ENCODE measurements at places on chromosomes 1 and 21. TPM values are rescaled to one million over a fixed set of nuclear protein-coding genes. Genes with fewer than 3 reads are reported as not detected.
A peak's percentile ranks its signal among the peaks of the same experiment; 100 is the strongest.

DNA sequence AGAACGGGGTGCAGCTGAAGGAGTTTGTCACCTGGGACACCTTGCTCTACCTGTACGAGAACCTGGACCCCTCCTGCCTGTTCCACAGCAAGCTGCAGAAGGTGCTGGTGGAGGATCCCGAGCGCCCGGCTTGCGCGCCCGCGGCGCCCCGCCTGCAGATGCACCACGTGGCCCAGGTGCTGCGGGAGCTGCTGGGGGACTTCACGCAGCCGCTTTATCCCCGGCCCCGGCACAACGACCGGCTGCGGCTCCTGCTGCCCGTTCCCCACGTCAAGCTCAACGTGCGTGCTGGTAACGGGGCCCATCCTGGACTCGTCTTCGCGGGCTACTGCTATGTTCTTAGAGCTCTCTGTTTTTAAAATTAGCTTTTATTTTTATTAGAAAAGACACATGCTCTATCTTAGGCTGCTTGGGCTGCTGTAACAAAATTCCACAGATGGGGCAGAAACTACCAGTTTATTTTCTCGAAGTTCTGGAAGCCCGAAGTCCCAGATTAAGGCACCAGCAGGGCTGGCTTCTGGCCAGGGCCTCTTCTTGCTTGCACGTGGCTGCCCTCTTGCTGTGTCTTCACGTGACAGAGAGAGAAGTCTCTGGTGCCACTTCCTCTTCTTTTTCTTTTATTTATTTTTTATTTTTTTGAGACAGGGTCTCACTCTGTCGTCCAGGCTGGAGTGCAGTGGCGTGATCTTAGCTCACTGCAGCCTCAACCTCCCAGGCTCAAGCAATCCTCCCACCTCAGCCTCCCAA lies 38.1 kb downstream of the TRPM2 start:
- no peak for DNase-seq

DNA sequence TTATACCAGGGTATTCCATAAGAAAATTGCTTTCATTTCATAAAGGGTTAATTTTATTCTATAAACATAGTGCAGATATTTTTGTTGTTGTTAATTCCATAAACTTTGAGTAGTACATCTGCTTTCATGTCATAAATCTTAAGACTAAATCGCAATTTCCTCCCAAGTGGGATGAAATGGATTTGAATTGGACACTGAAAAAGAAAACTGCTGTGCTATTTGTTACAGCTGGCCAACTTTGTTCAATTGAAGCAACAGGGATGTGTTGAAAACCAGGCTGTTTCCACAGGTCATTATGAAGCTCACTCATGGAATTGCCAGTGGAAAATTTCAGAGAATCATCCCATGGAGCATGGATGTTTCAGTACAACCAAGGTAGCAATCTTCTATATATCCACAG lies 252.5 kb upstream of the RGS18 start:
- DNase-seq, result no peak

DNA sequence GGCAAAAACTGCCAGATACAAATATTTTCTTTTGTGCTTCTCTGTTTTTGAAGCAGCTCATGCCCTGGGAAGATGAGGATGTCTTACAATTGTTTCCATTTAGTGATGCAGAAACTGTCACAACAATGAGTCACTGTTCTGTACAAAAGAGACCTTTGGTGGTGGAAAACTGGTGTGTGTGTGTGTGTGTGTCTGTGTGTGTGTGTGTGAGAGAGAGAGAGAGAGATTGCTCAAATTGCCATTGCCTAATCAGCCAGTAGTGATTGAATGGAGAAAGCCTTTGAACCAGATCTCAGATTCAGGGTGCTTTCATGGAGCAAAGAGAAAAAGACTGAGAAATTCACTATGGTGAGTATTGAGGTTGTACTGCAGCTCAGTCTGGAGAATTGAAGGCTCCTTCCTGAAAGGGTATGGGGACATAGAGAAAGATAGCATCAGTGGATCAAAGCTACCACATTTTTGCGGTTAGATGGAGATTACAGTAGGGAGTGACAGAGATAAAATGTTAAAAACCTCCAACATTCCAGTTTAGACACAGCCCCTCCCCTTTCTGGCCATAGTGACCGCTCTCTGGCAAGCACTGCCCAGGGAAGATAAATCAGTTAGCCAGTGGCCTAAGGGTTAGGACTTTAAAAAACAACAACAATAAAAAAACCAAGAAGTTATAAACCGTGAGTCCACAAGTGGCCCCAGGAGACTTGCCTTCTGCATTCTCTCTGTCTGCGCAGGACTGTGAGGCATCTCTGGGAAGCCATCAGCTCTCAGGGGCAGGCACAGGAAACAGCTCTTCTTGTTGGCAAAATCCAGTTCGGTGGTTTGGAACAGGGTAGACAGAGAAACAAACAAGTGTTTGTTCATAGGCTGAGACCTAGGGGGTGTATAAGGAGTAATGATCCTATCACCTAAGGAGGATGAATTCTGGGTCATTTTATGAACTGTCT lies 406.5 kb downstream of the DUSP10 start:
- DNase-seq, result peak; percentile 86

DNA sequence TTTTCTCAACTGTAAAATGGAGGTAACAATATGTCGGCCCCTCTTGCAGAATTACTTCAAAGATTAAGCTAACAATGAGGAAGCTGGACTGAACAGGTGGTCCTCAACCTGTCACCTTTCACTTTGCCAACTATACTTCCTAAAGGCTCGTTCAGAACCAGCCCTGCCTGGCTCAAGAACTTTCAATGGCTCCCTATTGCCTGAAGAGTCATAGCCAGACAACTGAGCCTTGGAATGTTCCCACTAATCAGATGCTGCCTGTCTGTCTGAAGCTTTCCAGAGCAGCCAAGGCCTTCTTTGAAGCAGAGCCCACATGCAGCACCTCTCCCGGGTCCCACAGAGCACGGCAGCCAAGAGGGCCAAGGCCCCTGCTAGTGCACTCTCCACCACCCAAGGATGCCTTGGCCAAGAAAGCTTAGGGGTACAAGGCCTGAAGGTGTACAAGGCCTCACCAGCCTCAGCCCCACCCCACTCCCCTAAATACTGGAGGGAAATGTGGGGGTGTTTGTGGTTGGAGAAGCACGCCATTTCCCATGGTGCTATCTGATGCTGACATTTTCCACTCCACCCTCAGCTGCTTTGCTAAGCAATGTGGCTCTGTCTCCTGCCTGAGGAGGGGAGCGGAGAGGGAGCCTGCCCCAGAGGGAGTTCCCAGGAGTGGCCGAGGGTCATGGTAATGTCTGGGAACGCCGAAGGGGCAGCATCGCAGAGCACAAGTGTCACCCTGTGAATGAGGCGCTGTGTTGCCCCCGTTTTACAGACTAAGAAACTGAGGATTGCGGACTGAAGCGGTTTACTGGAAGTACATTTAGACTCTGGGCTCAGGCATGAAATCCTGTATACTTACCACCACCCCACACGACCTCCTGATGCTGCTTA lies 8.2 kb upstream of the LAPTM5 start:
- no peak for DNase-seq

- peak; percentile 13 for DNase-seq
Observed at GRCh38 chr1:3577300-3577699, 34.0 kb downstream of the MEGF6 start.

DNA sequence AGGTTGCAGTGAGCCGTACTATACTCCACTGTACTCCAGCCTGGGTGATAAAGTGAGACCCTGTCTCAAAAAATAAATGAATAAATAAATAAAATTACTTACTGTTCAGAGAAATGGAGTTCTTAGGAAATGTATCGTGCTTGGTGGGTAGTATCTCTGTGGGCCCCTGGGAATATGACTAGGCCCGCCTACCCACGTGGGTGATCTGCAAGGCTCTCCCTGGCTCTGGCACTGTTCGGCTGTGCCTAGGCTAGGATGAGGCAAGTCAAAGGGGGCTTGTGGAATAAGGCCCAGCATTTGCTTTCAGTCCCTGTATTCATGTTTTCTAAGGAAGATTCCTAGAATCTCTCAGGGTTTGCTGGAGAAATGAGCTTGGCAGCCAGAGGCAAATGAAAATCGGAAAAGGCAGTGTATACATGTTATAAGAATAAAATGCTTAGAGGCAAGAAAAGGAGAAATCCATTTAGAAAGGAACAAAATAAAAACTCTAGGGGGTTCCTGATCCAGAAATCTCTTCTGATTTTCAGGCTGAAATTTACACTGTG lies 4.5 kb upstream of the CSRP1 start:
- no peak for DNase-seq

TENT5C gene
- not detected for total RNA-seq

SLFNL1 gene
- total RNA-seq, result 0.05 TPM

HES3 gene
- total RNA-seq, result not detected

EXTL2 gene
- total RNA-seq, result 20.1 TPM

GBP6 gene
- total RNA-seq, result 0.16 TPM

All from myocyte (in vitro differentiated cells).